ENCODE measurements at places on chromosomes 11 and 22. TPM values are rescaled to one million over a fixed set of nuclear protein-coding genes. Genes with fewer than 3 reads are reported as not detected.

Gene GAS2
- total RNA-seq: 8.3 TPM

Gene CRYBB2
- not detected for total RNA-seq

Gene CSRP3
- total RNA-seq: not detected

Gene GRK2
- 38.7 TPM for total RNA-seq
